ENCODE measurements at places on chromosomes 11 and 22. TPM values are rescaled to one million over a fixed set of nuclear protein-coding genes. Genes with fewer than 3 reads are reported as not detected.

Gene THRSP
- not detected for total RNA-seq

DNA sequence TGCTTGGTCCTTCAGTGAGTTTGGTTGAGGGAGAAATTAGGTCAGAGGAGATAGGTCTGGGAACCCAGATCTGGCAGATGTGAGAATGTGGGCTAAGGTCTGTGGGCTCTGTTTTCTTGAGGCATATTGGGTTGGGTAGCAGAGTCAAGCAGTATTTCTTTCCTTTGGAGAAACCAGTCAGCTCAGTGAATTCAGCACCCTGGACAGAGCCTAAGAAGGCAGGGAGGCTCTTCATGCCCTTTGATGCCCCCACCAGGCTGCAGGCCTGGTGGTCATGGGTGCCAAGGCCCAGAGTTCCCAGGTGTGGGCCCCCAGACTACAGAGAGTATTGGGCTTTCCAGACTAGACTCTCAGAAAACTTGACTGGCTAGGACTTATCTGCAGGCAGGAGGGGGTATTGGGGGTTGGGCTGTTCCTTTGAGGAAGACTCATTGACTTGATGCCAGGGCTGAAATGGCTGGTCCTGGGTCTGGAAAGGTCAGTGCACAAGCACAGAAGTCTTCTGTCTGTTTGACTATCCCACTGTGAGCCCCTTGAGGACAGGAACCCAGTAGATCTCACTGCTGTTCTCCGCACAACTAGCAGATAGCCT lies 45.3 kb upstream of the NECTIN1 start:
- H3K36me3 ChIP-seq = no peaks in the 10 kb centered on the region
- no peaks in the 10 kb centered on the region for H3K27me3 ChIP-seq
- no peak overlapping the region for H3K27ac ChIP-seq
- no peaks in the 10 kb centered on the region for H3K4me1 ChIP-seq
- H3K4me3 ChIP-seq = no peak overlapping the region
- no peak for DNase-seq

Gene TMEM138
- 20.8 TPM for total RNA-seq

Gene ADORA2A
- total RNA-seq = 2.3 TPM

DNA sequence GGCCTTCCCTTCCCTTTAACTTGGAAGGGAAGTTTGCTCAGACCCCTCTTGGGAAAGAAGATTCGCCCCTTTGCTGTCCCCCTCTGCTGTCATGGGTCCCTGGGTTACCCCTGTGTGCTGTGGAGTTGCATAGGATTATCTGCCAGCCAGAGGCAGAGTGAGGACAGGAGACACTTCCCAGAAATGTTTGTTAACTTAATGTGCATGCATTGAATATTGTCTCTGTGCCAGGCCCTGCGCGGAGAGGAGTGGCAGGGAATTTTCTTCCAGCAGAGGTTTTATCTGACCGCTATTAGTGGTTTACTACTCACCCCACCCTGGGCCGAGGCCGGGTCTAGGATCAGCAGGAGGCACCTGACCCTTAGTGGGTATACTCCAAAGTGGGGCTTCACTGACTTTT lies 894.8 kb downstream of the TBC1D22A start:
- H3K4me1 ChIP-seq = no peaks in the 10 kb centered on the region
- no peaks in the 10 kb centered on the region for H3K36me3 ChIP-seq
- no peak for DNase-seq
- H3K4me3 ChIP-seq = no peak overlapping the region

GRCh38 chr22:37618072-37618656 lies 9.5 kb downstream of the GGA1 start:
- H3K27me3 ChIP-seq = no peaks in the 10 kb centered on the region
- H3K4me3 ChIP-seq = no peak overlapping the region
- peaks cover 92% of the 10 kb centered on the region for H3K36me3 ChIP-seq
- H3K27ac ChIP-seq = no peak overlapping the region

Gene C11orf87
- total RNA-seq = not detected

DNA sequence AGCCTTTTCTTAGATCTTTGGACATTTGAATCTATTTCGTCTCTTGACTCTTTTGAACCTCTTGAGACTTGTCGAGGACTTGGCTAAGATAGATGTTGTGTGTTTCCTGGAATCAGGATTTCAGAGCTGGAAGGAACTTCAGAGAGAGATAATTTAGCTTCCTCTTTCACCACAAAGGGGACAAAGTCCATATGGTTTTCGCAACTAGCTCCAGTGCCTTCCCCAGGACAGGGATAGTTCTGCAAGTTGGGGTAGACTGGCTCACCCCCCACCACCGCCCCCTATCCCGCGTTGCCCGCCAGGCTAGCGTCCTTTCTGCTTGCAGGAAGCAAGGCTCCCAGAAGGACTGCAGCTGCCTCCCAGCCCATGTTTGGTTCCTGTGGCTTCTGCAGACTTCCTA lies 75.7 kb upstream of the MYO18B start:
- H3K27ac ChIP-seq = no peak overlapping the region
- H3K36me3 ChIP-seq = no peaks in the 10 kb centered on the region
- no peak overlapping the region for H3K4me3 ChIP-seq
- H3K27me3 ChIP-seq = no peaks in the 10 kb centered on the region
- no peak for DNase-seq

- no peaks in the 10 kb centered on the region for H3K27me3 ChIP-seq
- DNase-seq = no peak
- H3K36me3 ChIP-seq = no peaks in the 10 kb centered on the region
- H3K4me3 ChIP-seq = no peak overlapping the region
- no peak overlapping the region for H3K27ac ChIP-seq
These were observed 15.7 kb upstream of the VPREB1 start for GRCh38 chr22:22228921-22229320.

DNA sequence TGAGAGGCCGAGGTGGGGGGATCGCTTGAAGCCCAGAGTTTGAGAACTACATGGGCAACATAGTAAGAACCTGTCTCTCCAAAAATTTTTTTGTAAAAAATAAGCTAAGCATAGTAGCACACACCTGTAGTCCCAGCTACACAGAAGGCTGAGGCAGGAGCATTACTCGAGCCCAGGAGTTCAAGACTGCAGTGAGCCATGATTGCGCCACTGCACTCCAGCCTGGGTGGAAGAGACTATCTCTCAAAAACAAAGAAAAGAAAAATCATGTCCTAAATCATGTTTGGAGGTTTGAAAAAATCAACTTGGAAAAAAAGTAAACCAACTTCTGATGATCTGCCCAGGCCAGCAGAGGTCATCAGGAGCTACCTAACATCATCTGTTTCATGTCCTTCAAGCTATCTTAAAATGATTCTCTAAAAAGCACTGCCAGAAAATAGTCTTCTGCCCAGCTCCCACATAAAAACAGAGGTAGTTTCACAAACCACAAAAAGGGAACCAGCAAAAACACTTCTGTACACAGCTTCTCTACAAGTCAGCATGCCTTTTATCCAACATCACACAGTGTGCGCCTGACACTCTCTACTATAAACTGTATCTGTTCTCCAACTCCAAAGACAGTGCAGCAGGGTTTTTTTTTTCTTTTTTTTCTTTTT lies 165.0 kb downstream of the SOX6 start:
- no peak for DNase-seq
- no peaks in the 10 kb centered on the region for H3K27me3 ChIP-seq
- H3K36me3 ChIP-seq = no peaks in the 10 kb centered on the region
- no peaks in the 10 kb centered on the region for H3K4me1 ChIP-seq
- no peak overlapping the region for H3K27ac ChIP-seq
- no peak overlapping the region for H3K4me3 ChIP-seq

DNA sequence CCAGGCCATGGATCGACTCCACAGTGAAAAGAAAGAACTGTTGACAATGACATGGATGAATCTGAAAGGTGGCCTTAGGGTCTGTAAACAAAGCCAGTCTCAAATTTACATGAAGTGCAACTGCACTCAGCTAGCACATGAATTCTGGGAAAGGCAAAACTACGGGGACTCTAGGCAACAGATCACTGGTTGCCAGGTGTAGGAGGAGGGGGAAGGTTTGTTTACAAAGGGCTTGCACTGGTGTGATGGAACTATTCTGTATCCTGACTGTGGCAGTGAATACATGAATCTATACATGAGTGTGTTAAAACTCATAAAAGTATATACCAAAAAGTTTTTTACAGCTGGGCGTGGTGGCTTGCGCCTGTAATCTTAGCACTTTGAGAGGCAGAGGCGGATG lies 27.3 kb downstream of the ALX4 start:
- no peaks in the 10 kb centered on the region for H3K4me1 ChIP-seq
- no peak overlapping the region for H3K4me3 ChIP-seq
- no peaks in the 10 kb centered on the region for H3K36me3 ChIP-seq
- no peak overlapping the region for H3K27ac ChIP-seq
- DNase-seq = no peak
- no peaks in the 10 kb centered on the region for H3K27me3 ChIP-seq
